ENCODE measurements at places on chromosomes 2 and 18.
A peak's percentile ranks its signal among the peaks of the same experiment; 100 is the strongest.

DNA sequence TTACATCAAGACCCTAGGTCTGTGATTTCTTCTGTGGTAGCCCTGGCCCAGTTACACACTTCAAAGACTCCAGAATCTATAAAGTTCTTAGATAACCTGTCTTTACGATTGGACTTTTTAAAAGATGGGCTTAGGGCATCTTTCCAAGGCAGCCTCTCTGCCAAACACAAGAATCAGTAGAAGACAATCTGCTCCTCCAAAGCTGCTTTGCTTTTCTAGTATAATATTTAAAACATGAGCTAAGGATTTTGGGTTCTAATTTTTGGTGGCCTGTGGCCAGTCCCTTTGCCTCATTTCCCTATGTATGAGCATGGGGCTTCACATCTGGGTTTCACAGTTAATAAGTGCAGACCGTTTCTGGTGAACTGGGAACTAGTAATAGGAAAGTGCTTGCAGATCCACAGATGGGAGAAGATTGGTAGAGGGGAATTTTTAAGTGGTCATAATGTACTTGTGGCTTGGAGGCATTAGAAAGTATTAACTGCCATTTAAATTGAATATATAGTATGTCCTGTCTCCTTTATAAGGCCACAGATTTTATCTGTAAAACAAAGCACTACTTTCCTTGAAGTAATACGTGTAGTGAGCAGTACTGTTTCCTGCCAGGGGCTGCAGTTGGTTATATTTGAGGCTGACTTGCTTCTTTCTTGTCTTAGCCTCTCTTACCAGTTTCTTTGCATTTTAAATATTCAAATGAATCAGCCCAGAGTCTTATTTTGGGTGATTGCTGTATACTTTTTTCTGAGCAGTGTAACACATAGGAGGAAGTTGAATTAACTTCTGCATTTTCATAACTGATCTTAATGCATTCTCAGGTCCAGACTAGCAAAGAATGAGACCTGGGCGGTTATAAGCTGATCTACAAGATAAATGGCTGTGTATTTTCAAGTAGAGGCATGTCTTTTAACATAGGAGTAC lies 1.5 kb downstream of the ARPC2 start:
- peak; percentile 12 for DNase-seq

GRCh38 chr2:152613235-152613634 lies 104.0 kb downstream of the PRPF40A start:
- no peak for DNase-seq

- no peak for DNase-seq
Measured at GRCh38 chr2:182220335-182220734, 206.5 kb downstream of the PDE1A start.

DNA sequence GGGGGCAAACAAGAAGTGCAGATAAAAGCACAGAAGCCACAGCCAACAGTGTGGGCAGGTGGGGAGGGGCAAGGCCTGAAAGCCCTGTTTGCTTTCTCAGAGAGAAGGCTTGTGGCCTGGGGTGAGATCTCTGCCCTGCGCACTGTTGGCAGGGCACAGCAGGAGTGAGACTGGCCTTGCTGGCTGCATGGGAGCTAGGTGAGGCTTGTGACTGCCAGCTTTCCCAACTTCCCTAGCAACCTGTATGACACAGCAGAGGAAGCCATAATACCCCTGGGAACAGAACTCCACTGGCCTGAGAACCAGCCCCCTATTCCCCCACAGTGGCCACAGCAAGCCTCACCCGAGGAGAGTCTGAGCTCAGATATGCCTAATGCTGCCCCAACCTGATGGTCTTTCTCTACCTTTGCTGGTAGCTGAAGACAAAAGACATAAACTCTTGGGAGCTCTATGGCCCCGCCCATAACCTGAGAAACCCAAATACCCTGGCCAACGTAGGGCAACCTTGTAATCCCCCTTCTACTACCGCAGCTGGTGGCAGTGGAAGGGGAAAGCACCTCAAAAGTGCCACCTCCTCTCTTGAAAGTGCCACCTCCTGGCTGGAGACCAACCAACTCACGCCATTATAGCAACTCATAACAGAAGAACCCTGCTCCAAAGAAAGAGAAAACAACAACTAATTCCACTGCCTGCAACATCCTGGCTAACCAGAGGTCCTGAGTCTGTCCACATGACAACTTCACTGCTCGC lies 44.4 kb downstream of the LCT start:
- DNase-seq, result no peak

- no peak for DNase-seq
Measured at GRCh38 chr18:31850844-31851243, 90.2 kb upstream of the SLC25A52 start.

DNA sequence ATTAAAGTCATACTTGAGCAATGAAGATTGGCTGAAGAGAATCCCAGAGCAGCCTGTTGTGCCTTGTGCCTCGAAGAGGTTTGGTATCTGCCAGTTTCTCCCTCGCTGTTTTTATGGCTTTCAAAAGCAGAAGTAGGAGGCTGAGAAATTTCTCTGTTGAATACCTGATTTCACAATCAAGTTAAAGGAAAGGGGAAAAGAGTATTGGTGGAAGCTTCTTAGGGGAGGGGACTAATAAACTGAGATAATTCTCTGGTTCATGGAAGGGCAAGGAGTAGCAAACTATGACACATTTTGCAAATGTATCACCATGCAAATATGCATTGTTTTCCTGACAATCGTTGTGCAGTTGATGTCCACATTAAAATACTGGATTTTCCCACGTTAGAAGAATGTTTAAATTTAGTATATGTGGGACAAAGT lies at the start of gene IL1B:
IL1B (minus strand) TSS at position 85 of the 423 bp plus-strand sequence. CDS start 550 bp downstream, outside the sequence.
- no peak for DNase-seq

DNA sequence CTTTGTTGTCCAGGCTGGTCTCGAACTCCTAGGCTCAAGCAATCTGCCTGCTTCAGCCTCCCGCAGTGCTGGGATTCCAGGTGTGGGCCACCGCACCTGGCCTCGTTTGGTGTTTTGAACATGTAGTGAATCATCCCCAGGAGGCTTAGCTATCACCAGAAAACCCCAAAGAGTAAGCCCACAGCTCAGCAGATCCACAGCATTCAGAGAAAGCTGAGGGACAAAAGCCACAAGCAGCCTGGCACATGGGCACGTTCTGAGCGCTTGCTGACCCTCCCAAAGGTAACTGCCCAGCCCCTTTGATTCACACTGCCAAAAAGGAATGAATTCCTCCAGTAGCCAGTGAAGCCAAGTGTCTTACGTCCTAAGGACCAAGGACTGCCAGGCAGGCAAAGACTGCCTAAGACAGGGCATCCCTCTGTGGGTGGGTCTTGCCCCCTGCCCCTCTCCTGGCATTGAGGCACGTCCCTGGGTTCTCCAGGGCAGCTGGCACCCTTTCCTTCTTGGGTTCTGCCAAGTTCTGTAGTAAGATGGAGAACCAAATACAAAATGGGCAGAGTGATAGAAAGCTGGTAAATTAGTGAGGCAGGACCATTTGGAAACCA lies 31.7 kb downstream of the MBP start:
- DNase-seq, result no peak

DNA sequence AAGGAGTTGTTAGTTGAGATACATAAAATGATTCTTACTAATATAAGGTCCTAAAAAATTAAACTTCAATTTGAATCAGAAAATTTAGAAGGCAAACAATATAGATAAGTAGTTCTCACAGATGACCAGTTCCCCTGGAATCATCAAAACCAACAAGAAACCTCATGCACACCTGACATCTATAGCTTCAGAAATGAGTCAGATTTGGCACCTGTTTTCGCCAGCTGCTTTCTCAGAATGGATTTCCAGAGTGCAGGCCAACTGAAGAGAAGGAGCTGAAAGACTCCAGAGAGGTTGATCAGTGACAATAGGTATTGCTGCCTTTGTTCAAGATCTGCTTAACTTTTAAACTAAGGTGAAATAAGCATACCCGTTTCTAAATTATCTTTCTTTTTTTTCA lies 192.4 kb downstream of the RDH14 start:
- no peak for DNase-seq

- DNase-seq, result peak; percentile 89
Measured at GRCh38 chr2:7467782-7468447, 550.7 kb downstream of the RNF144A start.

GRCh38 chr2:151805343-151805742 lies 22.9 kb downstream of the ARL5A start:
- no peak for DNase-seq

GRCh38 chr2:174445248-174445647 lies 41.6 kb downstream of the GPR155 start:
- no peak for DNase-seq

DNA sequence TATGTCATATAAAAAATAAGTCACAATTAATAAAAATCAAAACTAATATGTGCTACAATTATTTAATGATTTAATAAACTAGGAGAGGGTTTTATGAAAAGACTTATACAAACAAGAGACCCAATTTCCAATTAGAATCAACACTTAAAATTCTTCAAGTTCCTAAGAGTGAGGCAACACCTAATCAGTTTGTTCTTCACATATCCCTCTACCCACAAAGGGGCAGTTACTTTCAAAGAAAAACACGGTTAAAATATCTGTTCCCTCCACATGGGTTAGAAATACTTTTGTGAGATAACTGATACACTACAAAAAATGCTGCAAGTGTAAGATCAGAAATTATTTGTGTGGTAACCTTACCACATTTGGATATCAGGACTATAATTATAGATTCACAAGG lies 357.0 kb downstream of the ERBB4 start:
- DNase-seq, result no peak

DNA sequence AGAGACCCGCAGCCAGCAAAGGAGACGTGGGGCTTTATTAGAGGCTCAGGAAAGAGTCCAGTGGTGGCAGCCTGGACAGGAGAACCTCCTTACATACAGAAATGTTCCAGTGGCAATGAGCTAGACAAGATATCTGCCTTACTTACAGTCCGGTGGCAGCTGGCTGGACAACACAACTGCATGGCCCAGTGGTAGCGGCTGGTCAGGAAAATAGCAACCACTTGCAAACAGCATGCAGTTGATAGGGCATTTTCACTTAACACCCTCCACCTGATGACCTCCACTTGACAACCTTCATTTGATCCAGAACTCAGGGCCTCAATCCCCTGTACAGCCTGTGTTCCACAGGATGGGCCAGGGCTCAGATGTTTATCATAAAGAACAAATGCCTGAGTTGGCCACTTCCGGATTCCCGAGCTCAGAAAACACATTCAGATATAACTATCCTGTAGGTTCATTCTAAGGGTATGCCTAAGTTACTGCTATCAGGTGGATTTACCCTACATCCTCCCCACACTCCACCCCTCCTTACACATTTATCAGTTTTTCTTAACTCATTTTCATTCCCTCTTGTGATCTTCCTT lies 63.3 kb upstream of the ITPRID2 start:
- no peak for DNase-seq
